ENCODE measurements at places on chromosomes 1 and 21.

DNA sequence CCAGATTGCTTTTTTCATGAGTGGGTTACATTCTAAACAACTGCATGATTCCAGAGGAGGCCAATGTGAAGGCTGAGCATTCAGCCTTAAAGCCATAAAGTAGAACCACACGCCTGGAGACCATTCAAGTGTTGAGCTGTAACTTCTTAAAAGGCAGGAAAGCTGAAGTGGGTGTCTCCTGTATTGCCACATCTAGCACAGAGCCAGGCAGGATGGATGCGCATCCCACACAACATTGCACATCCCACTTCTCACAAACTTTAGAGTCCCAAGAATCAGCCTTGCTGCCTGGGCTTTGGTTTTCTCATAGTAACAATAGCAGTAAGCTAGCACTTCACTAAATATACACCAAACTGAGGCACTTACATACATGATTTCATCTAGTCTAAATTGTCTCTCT, 151.7 kb downstream of the DAB1 start:
- no peak for DNase-seq

- no peak for DNase-seq
Measured at GRCh38 chr21:19468991-19469715, 1065.6 kb upstream of the TMPRSS15 start.

DNA sequence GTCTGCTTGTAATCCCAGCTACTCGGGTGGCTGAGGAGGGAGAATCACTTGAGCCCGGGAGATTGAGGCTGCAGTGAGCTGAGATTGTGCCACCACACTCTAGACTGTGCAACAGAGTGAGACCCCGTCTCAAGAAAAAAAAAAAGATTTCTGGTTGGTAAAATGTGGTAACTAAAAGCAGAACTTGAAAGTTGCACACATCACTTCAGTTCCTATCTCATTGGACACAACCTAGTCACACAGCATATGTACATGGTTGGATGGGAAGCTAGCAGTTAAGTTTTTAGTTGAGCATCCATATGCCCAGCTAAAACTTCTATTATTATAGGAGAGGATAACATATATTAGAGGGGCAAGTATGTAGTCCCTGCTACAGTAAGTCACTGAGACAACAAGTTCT, 22.1 kb downstream of the BCAS2 start:
- no peak for DNase-seq

GRCh38 chr1:198845851-198846250, 207.0 kb downstream of the PTPRC start:
- no peak for DNase-seq

DNA sequence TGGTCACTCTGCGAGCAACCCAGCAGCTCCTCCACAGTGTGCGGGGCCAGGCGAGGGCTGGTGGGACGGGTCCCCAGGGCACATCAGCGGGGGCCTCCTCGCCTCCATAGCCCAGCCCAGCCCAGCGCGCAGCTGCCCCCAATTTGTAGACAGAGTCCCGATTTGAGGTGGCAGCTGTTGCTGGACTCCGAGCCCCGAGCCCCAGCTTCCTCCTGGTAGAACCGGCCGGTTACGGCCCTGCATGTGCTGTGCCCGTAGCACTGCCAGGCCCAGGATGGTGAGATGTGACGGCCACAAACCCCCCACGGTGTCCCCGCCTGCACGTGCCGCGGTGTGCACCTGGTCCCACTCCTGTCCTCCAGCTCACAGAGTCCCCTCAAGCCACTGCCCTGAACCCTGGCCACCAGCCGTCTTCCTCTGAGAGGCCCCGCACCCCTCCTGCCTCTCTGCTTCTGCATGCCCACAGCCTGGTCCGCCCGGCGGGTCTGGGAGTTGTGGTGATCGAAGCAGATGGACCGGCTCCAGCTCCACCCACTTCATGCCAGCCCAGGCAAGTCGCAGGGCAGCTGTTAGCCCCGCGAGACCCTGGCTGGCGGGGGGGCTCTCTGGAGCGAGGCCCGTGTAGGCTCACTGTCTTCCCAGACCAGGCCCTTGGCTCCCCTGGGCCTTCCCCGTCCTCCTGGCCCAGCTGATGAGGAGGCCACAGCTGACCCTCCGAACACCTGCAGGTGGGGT, 55.5 kb downstream of the MORN1 start:
- no peak for DNase-seq
